ENCODE measurements at places on chromosomes 13 and 19. TPM values are rescaled to one million over a fixed set of nuclear protein-coding genes. Genes with fewer than 3 reads are reported as not detected.

- DNase-seq: no peak
These were observed 670.3 kb downstream of the UQCRFS1 start for GRCh38 chr19:28542394-28543243.

The ZNF90 gene
- total RNA-seq: 2.9 TPM

DNA sequence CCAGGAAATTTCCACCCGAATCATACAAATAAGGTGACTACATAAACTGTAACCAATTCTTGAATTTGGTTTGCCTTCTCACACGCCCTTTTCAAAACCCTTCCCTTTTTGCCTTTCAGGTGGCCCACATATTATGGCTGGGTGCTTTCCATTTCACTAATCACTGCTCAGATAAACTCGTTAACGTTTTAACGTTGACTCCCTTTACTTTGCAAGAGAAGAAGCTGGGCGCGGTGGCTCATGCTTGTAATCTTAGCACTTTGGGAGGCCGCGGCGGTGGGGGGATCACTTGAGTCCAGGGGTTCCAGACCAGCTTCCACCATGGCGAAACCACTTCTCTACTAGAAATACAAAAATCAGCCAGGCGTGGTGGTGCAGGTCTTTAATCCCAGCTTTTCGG lies 19.8 kb upstream of the ZNF91 start:
- DNase-seq: peak; percentile 61

DNA sequence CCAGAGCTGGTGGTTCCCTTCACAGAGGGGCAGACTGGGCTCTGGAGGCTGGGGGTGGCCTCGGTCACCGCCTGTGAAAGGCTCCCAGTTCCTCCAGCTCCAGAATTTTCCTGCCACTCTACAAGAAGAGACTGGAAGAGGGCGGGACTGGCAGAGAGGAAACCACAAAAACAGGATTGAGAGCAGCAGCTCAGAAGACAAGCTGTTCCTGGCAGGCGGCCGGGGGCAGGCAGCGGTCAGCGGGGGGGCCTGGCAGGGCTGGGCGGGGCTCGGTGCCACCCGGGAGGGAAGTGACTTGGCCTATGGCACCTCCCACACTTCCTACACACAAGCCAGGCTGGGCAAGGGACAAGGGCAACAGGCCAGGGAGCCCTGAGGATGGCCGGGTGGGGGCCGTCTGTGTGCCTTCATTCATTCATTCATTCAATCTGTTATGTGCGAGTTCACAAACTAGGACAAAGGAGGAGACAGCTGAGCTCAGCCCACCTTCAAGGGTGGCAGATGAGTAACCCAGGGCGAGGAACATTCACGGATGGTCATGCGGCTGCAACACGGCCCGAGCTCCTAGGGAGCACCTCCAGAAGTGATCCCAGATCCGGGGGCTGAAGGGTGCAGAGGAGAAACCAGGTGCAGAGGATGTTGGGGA lies 16.9 kb upstream of the BTBD2 start:
- peak; percentile 95 for DNase-seq

All from mucosa of descending colon (tissue), 3 donors.